Tibial nerve (tissue), 4 donors: ENCODE measurements at places on chromosomes 3 and 15. TPM values are rescaled to one million over a fixed set of nuclear protein-coding genes. Genes with fewer than 3 reads are reported as not detected.

SLC28A2 gene
- not detected for total RNA-seq

DNA sequence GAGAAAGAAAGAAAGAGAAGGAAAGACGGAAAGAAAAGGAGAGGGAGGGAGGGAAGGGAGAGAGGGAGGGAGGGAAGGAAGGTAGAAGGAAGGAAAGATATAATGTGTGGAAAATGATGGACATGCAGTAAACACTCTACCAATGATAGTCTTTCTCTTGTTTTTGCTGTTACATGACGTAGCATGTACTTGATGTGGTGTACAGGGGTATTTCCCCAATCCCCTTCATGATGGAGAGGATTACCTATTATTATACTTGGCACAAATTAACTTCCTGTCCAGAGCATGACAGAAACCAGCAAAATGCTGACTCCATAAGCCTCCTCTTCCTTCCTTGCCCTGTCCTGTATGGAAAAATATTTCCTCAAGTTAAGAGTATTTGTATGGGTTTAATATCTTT is 124.4 kb downstream of the B3GALNT1 start:
- no peak for DNase-seq

CMTM8 gene
- total RNA-seq, result 2.9 TPM

GRCh38 chr3:98596541-98597500 is 3.4 kb upstream of the CPOX start:
- DNase-seq, result no peak
